ENCODE measurements at places on chromosomes 6 and 20.

- DNase-seq, result no peak
Measured at GRCh38 chr6:27593200-27593818, 120.4 kb upstream of the ZNF184 start.

GRCh38 chr20:60381643-60382400 is 423.6 kb downstream of the CDH26 start:
- DNase-seq, result no peak

- no peak for DNase-seq
Measured at GRCh38 chr6:24194978-24195700, 69.1 kb downstream of the NRSN1 start.

DNA sequence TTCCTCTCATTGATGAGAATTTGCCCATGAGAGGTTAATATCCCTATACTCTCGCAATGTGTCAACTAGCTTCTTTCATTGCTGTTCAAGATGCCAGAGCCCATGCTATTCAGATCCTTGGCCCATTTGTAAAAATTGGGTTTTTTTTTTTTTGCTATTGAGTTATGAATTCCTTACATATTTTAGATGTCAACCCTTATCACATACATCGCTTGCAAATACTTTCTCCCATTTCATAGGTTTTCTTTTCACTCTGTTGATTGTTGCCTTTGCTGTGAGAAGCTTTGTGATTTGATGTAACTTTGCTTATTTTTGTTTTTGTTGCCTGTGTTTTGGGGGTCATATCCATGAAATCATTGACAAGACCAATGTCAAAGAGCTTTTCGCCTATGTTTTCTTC is 32.2 kb upstream of the IPCEF1 start:
- DNase-seq, result no peak

GRCh38 chr6:131060311-131060710 is 2.7 kb downstream of the EPB41L2 start:
- DNase-seq, result no peak

DNA sequence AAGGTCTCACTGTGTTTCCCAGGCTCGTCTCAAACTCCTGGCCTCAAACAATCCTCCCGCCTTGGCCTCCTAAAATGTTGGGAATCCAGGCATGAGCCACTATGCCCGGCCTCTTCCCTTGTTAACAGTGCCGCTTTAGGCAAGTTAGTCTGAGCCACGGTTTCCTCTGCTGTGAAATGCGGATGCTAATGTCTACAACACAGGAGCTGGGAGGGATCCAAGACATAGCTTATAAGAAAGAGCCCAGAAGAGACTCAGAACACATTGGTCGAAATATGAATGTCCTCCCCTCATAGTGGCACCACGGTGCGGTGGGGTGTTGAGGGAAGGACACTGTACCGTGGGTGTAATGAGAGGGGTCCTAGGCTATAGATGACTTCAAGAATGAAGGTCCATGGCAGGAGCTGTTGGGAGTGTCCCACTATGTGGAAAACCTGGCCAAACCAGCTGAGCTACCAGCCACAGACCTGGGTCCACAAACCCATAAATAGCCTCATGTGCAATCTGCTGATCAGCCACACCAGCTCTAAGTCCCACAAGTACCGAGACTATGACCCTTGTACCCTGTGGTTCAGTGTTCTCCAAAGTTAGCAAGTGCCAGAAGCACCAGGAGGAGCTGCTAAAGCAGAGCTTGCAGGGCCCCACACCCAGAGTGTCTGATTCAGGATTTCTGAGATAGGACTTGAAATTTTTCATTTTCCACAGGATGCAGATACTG is 57.8 kb upstream of the ZFAND3 start:
- DNase-seq, result no peak

- DNase-seq, result no peak
Measured at GRCh38 chr6:163741743-163742363, 327.3 kb downstream of the QKI start.

DNA sequence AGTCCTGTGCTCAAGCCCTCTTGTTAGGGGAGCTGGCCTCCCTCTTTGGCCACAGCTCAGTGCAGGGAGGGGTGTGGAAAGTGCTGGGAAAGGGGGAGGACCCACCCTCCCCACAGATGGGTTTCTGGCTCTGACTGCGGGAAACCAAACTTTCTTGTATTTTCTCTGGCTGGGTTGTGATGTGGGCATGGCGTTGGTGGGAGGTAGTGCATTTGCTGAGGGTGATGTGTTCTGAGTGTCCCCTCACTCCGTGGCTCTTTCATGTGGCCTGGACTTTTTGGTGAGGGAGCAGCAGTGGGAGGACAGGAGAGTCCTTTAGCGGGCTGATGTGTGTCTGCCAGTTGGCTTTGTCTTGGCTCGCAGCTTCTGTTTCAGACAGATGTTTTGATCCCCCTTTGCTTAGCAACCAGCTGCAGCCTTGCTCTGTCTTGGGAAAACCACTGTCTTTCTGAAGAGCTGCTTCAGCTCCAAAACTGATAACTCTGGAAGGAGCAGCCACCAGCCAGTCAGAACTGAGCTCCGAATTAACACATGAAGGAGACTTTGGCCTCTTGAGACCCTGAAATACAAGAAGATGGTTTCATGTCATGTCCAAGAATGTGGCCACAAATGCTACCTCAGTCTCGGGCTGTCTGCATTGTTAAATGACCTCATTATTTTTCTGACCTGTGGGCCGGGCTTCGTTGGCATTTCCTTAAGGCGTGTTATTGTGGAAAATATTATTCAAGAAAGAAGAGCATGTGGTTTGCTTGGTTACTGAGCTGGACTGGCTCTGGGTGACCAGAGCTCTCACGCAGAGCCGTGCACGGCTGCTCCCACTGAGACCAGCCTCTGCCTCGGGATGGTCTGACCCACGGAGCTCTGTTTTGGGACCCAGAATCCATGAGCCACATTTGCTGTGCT is 21.5 kb downstream of the SYNJ2 start:
- DNase-seq, result no peak

DNA sequence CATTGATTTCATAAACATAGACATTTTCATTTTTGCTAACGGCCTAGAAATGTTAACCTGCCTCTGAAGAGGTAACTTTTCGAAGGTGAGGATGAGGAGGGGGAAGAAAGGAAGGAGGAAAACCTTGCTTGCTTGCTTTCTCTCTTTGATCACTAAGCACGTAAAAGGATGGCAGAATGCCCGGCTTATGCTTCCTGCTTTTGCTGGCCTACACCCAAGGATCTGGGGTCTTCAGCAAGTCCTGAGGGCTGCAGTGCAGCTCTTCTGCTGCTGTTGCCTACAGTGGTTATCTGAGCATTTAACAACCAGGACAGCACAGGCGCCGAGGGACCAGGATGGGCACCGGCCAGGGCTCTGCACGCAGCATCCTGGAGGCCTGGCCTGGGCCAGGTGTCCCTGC is 150.8 kb upstream of the TAB2 start:
- no peak for DNase-seq

GRCh38 chr6:26431258-26432172 is 8.8 kb upstream of the BTN3A3 start:
- no peak for DNase-seq

GRCh38 chr6:44132476-44132875 is 5.1 kb downstream of the TMEM63B start:
- DNase-seq, result no peak

- no peak for DNase-seq
Measured at GRCh38 chr20:8045946-8046345, 26.4 kb upstream of the TMX4 start.

- DNase-seq, result no peak
Measured at GRCh38 chr6:114634016-114634415, 291.2 kb upstream of the HS3ST5 start.

DNA sequence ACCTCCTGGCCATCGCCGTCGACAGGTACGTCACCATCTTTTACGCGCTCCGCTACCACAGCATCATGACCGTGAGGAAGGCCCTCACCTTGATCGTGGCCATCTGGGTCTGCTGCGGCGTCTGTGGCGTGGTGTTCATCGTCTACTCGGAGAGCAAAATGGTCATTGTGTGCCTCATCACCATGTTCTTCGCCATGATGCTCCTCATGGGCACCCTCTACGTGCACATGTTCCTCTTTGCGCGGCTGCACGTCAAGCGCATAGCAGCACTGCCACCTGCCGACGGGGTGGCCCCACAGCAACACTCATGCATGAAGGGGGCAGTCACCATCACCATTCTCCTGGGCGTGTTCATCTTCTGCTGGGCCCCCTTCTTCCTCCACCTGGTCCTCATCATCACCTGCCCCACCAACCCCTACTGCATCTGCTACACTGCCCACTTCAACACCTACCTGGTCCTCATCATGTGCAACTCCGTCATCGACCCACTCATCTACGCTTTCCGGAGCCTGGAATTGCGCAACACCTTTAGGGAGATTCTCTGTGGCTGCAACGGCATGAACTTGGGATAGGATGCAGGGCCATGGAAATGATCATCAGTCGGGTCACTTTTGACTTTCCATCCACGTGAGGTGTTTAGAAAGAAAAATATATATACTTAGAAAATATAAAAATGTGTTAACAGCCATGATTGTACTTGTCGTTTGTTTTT is 868 bp downstream of the MC3R start:
- DNase-seq, result peak; percentile 36

DNA sequence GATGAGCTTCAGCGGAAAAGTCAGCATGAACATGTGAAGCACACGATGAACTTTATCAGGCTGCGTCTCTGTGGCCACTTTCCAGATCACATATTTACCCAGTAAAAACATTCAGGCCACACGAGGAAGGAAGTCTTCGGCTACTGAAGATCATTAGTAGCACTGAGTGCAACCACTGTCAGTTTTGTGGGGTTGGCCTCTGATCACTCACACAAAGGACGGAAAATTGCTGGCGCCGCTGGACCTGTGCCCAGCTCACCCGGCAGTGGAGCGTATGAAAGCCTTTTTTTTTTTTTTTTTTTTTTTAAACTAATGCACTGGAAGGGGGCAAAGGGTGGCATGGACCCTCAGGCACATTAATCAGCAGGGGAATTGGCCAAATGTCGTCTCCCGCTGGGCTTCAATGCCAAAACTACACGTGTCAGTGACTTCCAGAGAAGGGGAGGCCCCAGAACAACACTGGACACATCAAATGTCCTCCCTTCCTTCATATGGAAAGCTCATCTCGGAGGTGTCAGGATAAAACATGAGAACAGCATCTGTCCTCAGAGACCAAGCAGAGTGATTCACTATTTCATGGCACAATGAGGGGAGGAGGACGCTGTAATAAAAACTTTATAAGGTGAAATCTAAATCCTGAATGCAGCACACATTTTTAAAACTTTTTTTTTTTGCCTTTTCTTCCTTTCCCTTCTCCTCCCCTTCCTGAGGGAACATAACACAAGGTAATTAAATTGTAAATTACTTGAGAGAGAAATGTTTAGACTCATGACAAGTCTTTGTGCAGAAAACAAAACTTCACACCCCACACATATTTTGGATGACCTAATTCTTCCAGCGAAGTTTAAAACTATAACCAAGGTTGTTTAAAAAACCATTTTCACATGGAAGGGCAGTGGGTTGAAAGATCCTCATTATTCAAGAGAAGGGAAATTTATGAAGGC is 223.4 kb downstream of the FOXC1 start:
- no peak for DNase-seq

DNA sequence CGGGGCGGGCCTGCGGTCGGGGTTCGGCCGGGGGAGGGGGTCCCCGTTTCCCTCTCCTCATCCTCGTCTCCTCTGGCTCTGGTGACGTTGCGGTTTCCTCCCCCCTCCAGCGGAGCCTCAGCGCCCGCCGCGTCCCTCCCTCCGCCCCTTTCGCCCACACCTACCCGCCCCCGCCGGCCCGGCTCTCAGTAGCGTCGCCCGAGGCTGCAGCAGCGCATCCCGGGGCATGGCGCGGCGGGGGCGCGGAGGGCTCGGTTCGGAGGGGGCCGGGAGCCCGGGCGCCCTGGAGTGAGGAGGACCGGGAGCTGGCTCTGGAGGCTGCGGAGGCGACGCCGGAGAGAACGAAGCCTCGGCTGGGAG is at the start of gene DSE:
Gene DSE (plus strand): TSS at position 188 of the 360 bp plus-strand sequence. CDS start 28,304 bp downstream, outside the sequence.
- DNase-seq, result peak; percentile 38

- no peak for DNase-seq
Measured at GRCh38 chr6:167058261-167058660, 59.1 kb downstream of the CEP43 start.

- no peak for DNase-seq
Measured at GRCh38 chr6:104527311-104527710, 332.4 kb downstream of the HACE1 start.

GRCh38 chr20:51934301-51935002 is 132.1 kb upstream of the SALL4 start:
- no peak for DNase-seq

DNA sequence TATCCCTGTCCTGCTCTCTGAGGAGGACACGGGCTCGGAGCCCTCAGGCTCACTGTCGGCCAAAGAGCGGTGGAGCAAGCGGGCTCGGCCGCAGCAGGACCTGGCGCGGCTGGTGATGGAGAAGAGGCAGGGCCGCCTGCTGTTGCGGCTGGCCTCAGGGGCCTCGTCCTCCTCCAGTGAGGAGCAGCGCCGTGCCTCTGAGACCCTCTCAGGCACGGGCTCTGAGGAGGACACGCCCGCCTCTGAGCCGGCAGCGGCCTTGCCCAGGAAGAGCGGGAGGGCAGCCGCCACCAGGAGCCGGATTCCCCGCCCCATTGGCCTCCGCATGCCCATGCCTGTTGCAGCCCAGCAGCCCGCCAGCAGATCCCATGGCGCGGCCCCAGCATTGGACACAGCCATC is 14.2 kb upstream of the SLC22A7 start:
- DNase-seq, result no peak

GRCh38 chr20:62953839-62954703 is 1.6 kb downstream of the SLC17A9 start:
- peak; percentile 31 for DNase-seq

DNA sequence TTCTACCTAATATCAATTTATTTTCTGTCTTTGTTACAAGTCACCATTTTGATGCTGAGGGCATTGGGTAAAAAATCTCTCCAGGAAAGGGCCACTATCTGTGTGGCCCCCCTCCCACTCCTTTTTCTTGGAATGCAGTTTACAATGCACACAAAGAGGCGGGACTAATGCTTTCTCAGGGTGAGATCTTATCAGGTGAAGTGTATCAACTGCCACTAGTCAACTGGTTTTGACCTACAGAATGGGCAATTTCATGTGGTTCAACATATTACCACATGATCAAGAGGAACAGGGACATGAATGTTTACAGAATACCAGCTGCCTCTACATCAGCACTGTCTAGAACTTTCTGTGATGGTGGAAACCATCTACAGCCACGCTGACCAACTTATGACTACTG is 3.7 kb downstream of the RRBP1 start:
- no peak for DNase-seq

DNA sequence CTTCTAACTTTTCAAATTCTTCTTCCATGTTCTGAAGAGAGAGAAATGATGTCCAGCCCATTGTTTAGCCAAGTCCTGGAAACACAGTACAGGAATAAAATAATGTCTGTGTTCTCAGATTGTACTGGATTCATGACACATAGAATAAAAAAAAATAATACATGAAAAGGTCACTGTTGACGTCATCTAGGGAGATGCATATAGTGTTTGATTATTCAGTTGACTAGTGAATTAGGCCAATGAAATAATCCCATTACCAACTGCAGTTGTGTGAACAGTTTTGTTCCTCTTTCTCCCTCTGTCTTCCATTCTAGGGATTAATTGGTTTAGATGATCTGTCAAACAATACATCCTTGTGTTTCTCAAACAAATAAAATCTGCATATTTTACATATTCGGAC is 222.8 kb downstream of the ALDH8A1 start:
- DNase-seq, result no peak

All from activated CD4-positive, alpha-beta T cell treated with anti-CD3 and anti-CD28 coated beads for 24 hours (primary cell).